ENCODE measurements at places on chromosomes 12 and 14.

DNA sequence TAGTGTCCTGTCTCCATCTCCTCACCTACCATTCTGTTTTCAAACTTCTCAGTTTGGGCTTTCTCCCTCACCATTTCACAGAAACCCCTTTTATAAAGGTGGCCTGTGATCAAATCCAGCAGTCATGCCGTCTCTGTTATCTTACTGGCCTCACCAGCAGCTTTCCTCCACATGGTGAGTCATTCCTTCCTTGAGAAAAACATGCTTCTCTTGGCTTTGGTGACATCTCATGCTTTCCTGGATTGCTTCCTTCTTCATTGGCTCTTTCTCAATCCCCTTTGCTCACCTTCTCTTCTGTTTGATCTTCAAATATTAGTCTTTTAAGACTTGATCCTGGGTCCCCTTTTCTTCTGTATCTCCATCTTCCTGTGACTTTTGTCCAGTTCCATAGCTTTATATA is 164.9 kb downstream of the ANO4 start:
- DNase-seq = no peak

- DNase-seq = peak; percentile 60
Measured at GRCh38 chr14:23120541-23121251, 1.6 kb upstream of the CEBPE start.

- no peak for DNase-seq
Measured at GRCh38 chr12:126741536-126742240, 1525.3 kb upstream of the TMEM132C start.

DNA sequence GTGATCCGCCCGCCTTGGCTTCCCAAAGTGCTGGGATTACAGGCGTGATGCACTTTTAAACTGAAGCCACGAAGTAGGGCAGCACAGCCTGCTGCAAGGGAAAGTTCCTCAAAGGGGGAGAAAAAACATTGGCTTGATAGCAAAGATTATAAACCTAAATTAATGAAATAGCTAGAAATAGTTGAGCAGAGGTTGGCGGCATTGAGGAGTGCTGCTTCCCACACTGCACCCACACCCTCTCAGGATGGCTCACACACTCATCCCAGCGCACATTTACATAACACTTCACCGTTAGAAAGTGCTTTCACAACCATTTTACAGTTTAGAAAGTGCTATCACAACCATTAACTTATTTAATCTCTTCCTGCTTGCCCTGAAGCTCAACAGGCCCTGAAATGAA is 44.4 kb upstream of the TCL1A start:
- no peak for DNase-seq

GRCh38 chr14:35543006-35543405 is 9.0 kb downstream of the INSM2 start:
- DNase-seq = no peak

GRCh38 chr12:55708695-55709233 is 1.1 kb upstream of the ITGA7 start:
- no peak for DNase-seq

DNA sequence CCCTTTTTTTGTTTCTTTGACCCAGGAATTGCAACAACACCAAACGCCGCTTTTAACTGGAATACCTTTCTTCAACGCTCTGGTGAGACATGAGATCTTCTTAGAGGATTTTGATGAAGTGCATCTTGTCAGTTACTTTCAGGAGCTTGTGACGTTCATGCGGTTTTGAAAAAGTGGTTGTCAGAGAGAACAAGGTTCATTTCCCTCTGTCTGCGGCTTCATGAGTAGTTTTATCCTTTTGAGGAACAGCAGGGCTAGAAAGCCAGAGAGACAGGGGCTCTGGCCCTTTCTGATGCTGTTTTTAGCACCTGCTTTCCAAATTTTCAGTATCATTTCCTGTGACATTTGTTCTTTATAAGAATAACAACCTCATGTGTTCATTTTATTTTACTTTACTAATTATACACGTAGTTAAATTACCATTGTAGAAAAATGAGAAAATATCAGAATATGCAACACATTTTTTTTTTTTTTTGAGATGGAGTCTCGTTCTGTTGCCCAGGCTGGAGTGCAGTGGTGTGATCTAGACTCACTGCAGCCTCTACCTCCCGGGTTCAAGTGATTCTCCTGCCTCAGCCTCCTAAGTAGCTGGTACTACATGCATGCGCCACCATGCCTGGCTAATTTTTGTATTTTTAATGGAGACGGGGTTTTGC is 61.8 kb downstream of the GLT1D1 start:
- DNase-seq = no peak

- no peak for DNase-seq
Measured at GRCh38 chr14:81206115-81206514, 14.6 kb downstream of the GTF2A1 start.

GRCh38 chr14:100725587-100726387 is 905 bp upstream of the DLK1 start:
- DNase-seq = no peak

- DNase-seq = no peak
Measured at GRCh38 chr12:13686260-13686659, 295.1 kb downstream of the GRIN2B start.

Data from activated T-cell treated with anti-CD3 and anti-CD28 coated beads for 4 hours (primary cell).